Hippocampal formation (tissue), 2 donors: ENCODE measurements at places on chromosomes 6 and 20.

DNA sequence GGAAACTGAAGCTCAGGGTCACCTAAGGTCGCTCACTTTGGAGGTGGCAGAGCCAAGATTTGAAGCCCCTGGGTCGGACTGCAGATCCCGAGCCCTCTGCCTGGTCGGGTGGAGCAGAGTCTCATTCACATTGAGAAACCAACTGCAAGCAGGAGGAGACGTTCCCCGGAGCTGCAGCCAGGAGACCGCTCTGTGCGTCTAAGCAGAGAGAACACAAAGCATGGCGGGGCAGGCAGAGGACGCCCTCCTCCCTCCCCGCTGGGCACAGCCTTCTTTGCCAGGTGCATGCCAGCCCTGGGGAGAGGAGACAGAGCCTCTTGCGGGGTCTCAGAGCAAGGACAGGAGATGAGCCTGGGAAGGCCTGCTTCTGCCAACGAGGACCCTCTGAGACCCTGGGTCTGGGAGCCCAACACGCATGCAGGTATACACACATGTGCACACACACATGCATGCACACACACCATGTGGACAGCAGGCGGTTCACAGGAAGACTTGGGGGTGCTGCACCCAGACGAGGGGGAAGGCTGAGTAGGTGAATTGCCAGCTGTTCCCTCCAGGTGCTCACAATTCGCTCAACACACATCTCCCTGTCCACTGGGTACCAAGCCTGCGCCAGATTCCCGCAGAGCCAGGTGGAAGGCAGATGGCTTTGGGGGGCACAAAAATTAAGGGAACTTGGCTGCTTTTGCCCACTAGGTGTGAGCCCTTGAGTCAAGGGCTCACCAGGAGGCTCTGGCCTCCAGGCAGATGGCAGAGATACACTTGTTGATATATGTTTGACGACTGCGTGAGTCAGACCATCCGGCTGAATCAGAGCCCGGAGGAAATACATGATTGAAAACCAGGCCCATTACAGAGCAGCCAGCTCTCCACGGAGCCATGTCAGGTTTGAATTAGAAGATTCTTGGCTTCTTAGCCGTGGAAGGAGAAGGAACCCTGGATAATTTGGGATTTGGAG lies 5.5 kb upstream of the NTSR1 start:
- no peak for DNase-seq

GRCh38 chr6:159169193-159169555 lies at the start of gene FNDC1:
Gene FNDC1, plus strand, starts transcription at chr6:159169400. Its CDS starts 197 bp downstream, at chr6:159169597.
- no peak for DNase-seq

DNA sequence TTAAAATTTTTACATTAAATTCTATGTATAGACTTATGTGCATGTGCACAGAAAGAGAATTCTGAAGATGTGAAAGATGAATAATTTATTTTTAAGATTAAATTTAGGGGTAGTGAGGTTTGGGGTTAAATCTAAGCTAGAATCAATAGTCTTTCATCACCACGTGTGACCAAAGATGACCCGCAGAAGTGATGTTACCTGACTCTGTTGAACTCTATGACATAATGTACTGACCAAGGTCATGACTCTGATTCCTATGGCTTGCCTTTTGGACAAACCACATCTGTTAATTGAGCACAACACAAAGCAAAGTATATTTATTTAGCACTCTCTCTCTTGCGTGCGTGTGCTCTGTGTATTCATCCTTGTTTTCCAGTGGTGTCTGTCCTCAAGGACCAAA lies 150.6 kb downstream of the BACH2 start:
- no peak for DNase-seq

DNA sequence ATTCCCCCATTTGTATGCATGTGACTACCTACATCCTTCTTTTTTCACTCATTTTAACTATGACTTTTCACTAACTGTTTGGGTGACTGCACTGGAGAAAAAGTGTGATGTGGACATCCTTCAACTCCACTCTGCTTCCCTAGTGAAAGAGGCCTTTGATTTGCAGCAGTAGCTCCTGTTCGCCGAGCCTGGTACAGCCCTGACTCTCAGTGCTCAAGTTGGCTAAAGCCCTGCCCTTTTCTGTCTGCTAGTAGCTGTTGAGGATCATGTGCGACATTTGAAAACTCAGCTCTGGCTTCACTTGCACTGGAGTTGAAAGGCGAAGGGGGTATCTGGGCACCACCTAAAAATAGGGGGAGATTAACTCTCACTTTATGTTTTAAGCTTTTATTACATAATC lies 42.1 kb downstream of the DAAM2 start:
- DNase-seq = peak; percentile 80

- DNase-seq = no peak
Measured at GRCh38 chr6:163393923-163394322, 20.6 kb upstream of the QKI start.

DNA sequence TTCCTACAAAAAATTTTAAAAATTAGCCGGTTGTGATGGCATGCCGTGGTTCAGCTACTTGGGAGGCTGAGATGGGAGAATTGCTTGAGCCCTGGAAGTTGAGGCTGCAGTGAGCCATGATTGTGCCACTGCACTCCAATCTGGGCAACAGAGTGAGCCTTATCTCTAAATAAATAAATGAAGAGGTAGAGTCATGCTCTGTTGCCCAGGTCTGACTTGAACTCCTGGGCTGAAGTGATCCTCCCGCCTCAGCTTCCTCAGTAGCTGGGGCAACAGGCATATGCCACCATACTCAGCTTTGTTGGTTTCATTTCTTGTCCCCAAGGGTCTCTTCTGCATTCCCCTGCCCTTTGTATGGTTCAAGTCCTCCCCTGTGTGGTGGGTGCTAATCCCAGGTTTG lies 17.0 kb downstream of the HSPA1B start:
- DNase-seq = no peak

GRCh38 chr20:63475209-63475608 lies 2.8 kb upstream of the KCNQ2 start:
- DNase-seq = no peak

GRCh38 chr6:32886681-32887383 lies 32.8 kb downstream of the PSMB9 start:
- DNase-seq = no peak

GRCh38 chr20:53950031-53950430 lies 120.4 kb downstream of the BCAS1 start:
- DNase-seq = no peak

- no peak for DNase-seq
Measured at GRCh38 chr6:47681201-47681990, 17.0 kb upstream of the ADGRF4 start.

DNA sequence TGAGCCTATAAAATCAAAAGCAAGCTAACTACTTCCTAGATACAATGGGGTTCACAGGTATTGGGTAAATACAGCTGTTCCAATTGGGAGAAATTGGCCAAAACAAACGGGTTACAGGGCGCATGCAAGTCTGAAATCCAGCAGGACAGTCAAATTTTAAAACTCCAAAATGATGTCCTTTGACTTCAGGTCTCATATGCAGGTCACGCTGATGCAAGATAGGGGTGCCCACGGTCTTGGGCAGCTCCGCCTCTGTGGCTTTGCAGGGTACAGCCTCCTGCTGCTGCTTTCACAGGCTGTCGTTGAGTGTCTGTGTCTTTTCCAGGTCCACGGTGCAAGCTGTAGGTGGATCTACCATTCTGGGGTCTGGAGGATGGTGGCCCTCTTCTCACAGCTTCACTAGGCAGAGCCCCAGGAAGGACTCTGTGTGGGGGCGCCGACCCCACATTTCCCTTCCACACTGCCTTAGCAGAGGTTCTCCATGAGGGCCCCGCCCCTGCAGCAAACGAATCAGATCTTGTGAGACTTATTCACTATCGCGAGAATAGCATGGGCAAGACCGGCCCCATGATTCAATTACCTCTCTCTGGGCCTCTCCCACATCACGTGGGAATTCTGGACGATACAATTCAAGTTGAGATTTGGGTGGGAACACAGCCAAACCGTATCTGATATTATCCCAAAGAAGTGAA lies 11.9 kb upstream of the SMIM29 start:
- no peak for DNase-seq

DNA sequence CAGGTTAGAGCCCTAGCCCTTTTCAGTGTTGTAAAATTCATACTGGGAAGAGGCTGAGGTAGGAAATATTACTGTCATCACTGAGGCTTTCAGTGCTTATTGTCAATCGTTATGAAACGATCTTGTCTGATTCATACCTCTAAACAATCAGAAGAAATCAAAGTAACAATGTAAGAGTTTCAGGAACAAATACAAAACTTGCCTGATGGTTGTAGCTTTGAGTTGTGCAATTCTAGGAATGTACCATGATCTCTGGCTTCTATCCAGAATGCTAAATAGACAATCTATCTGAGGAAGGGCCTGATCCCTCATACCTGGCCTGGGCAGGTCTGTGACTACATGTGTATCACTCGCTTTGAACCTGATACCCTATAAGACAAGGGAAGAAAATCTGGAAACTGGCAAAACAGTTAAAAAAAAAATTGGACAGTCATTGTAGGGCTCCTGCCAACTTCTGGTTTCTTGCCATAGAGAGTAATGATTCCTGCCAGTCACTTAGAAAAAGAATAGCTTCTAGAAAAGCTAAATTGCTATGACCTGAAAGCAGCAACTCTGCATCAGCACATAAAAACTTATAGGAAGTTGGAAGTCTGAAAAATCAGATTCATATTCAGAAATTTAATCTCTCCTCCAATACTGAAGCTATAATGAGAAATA lies 234.7 kb downstream of the BTBD9 start:
- no peak for DNase-seq

- no peak for DNase-seq
Measured at GRCh38 chr6:43290905-43291355, 7.1 kb upstream of the SLC22A7 start.

DNA sequence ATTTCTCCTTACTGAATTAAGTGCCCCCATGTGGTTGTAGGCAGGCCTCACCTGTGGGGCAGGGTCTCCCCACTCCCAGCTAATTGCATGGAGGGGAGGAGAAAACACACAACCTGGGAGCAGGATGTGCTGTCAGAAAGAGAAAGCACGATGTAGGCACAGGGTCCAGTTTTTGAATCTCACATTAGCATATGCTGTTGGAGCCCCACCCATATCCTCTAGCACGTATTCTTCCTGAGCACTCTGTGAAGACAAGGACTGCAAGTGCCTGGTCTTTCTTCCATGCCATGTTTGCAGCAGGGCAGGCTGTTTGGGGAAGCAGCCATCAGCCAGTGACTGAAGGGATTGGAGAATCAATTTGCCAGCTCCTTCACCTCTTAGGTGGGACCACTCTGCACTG lies 108.2 kb downstream of the CFAP61 start:
- no peak for DNase-seq

DNA sequence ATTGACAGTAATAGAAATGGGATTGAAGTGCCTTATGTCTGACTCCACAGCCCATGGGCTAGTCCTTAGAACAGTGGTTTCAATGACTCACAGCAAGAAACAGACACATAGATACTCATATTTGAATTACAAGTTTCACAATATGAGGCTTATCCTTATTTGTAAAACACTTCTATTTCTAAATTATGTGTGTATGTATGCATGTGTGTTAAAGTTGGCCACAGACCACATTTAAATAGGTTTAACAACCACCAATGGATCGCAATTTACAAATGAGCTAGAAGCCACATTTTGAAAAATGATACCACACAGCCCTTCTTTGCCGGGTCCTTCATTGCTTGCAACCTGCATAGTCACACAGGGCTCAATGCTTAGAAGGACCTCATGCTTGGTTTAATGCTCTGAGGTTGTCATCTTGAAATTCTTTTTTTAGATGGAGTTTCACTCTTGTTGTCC lies 157.8 kb upstream of the PREP start:
- DNase-seq = no peak
